ENCODE measurements at places on chromosomes 4 and X.
A peak's percentile ranks its signal among the peaks of the same experiment; 100 is the strongest.

- no peak for DNase-seq
These were observed 36.1 kb upstream of the KLHL13 start for GRCh38 chrX:118152721-118153120.

DNA sequence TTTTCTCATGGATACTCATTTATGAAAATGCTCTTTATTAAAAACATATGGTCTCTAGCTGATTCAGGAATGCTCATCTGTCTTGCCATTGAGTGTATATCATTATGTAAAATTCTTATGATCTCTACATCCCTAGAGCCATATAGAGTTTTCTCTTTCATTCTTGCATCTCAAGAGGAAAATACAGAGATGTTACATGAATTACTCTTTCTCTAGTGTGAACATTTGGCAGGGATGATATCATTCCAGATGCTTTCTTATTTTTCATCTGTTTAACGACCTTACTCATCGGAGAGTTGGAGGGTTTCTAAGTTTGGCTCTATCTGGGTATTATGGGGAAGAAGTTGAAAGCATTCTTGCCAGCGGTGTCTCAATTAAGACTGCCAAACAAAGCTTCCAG, 202.9 kb upstream of the SLC7A11 start:
- no peak for DNase-seq

GRCh38 chrX:72366701-72367454, 61.2 kb upstream of the CITED1 start:
- no peak for DNase-seq

DNA sequence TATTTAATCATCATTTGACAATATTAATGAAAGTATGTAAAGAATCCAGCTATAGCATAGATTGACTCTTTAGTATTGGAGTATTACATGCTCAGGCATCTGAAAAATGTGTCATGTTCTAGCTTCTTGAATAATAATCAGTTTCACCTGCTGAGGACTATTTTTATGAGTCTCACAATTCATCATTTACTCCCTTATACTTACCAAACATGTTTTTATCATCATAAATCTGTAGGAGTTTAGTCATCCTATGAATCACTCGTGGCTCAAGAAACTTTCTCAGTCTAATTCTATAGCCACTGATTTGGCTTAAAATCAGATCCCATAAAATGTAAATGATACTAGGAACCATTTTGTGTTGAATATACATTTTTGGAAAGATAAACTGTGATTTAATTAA, 1616.1 kb downstream of the C4orf33 start:
- DNase-seq = no peak

GRCh38 chr4:56480691-56481090, 13.3 kb downstream of the SRP72 start:
- DNase-seq = no peak

DNA sequence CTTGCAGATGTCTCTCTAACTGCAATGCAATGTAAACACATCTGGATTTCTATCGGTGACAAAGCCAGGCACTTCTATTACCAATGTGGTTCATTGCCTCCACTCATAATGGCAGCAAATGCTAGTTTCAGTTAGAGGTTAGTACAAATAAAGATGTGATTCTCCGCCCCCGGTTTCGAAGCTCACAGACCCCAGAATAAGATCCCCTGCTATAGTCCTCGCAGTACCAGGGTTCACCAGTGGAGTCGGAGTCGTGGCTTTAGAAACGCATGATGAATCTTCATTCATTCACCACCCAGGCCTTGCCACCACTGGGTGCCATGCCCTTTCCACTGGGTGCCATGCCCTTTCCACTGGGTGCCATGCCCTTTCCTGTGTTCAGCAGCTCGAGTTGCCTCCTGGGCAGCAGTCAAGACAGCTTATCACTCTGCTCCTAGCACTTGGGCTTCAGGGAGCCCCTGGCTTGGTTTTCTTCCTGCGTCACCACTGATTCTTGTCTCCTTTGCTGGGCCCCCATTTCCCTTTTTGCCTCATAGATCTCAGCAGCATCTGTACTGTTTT, 3.5 kb upstream of the NAA10 start:
- DNase-seq = no peak

DNA sequence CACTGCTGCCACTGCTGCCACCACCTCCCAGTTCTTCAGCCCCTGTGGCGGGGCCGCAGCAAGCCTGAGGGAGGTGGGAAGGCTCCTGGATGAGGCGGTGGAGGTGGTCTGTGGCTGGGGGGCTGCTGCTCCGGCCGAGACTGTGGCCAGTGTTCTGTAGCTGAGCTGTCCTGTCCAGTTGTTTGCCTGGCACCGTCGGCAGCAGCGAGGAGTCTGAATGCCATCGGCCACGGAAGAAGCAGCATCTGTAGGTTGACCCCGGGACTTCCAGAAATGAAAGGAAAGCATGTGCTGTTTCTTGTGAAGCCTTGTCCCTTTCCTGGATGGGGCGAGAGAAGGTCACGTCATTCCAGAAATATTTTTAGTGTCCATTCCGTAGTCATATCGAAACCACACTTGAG, 3.3 kb downstream of the C4orf54 start:
- no peak for DNase-seq

GRCh38 chrX:139930401-139930800, 2.5 kb downstream of the ATP11C start:
- peak; percentile 1 for DNase-seq

DNA sequence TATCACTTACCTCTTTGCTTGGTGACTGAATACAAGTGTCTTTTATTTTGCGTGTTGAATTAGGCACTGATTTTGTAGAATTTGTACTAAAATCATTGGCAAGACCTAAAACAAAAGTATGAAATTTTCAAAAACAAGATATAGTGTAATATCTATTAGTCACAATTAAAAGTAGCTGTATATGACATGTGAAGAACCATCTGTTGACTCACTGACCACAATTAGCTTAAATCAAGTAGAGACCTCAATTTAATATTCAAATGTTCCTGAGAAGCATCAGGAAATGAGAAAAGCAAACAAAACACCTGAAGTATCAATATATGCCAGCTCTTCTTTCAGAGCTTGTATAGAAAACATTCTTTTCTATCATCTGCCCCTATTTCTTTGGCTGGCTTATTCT, 5.5 kb downstream of the CENPC start:
- DNase-seq = no peak

- peak; percentile 37 for DNase-seq
These were observed 58.6 kb upstream of the PAGE1 start for GRCh38 chrX:49754233-49754857.

DNA sequence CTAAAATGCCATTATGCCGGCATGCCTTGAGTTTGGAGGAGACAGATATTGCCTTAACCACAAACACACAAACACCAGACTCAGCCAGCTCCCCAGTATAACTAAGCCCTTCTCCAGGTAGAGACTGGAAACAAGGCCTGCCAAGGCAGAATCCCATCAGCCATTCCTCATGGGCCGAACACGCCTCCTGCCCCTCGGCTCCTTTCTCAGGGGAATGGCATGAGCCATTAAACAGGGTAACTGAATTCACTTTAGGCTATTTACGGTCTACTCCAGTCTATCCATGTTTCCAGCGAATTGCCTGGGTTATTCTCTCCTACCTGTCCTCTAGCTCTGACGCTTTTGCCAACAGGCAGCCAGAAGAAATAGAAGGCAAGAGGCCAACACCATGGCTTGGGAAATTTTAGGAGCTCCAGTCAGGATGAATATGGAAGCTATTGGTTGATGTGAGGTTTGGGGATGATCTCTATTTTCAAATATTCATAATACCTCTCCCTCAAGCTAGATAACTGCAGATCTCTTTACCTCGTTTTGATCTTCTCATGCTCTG, 4.9 kb downstream of the SEL1L3 start:
- no peak for DNase-seq

DNA sequence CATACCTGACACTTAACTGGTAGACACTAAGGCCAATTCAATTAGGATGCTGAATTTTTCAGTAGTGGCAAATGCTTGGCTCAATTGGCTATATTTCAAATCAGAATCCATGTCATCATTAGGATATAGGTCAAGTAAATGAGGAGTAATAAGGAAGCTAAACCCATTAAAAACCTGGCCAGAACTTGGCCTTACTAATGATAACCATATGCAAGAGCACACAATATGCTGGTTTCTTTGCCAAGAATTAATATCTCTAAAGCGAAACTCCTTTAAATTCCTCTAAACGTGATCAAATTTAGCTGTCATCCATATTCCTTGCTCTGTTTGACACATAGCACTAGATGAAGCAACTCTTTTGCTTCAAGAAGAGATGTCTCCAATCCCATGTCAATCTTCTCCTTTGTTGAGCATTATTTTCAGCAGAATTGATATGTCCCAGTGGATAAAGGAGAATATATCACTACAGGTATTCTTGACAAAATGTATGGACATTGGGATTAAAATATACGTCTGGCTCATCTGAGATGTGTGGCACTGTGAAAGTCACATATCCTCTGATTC, 206.1 kb upstream of the ANKRD50 start:
- no peak for DNase-seq
